ENCODE measurements at places on chromosomes 6 and 20.

- no peak for DNase-seq
Measured at GRCh38 chr6:138815797-138816528, 20.1 kb downstream of the ECT2L start.

DNA sequence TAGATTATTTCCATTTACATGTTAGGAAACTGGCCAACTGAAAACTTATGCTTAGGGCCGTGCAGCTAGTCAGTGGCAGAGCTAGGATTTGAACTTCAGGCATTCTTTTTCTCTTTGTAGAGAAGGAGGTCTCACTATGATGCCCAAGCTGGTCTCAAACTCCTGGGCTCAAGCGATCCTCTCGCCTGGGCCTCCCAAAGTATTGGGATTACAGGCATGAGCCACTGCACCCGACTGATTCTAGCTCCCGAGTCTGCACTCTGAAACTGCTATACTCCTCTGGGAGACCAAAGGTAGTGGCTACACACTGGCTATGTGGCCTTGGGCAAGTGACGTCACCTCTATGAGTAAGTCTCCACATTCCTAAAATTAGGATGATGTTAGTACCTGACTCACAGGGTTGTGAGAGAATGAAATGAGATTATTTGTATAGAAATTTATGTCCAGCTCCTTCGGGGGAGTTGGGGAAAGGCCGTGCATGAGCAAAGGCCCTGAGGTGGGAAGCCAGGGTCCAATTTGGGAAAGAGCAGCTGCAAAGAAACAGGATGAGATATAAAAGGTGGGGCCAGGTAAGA, 6.4 kb downstream of the PLTP start:
- no peak for DNase-seq

- no peak for DNase-seq
Measured at GRCh38 chr6:119594907-119595306, 245.3 kb upstream of the MAN1A1 start.

- DNase-seq = peak; percentile 88
Measured at GRCh38 chr6:9523462-9523861, 891.4 kb downstream of the TFAP2A start.

DNA sequence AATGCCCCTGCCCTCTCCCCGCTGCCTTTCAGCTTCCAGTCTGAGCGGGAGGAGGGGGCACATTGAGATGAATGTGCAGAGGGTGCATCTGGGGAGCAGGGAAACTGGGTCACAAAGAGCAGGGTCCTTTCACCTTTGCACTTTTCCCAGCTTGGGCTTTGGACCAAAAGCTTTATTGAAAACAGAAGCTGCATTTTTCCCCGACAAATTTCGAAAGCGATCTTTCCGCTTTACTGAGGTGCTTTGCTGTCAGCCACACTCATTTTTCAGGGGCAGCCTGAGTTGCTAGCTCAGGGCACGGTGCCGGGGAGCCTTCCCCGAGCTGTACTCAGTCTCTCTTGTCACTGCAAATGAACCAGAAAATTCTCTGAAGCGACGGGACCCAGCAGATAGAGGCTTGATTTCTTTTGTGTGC, 283.7 kb upstream of the SOX4 start:
- DNase-seq = no peak

DNA sequence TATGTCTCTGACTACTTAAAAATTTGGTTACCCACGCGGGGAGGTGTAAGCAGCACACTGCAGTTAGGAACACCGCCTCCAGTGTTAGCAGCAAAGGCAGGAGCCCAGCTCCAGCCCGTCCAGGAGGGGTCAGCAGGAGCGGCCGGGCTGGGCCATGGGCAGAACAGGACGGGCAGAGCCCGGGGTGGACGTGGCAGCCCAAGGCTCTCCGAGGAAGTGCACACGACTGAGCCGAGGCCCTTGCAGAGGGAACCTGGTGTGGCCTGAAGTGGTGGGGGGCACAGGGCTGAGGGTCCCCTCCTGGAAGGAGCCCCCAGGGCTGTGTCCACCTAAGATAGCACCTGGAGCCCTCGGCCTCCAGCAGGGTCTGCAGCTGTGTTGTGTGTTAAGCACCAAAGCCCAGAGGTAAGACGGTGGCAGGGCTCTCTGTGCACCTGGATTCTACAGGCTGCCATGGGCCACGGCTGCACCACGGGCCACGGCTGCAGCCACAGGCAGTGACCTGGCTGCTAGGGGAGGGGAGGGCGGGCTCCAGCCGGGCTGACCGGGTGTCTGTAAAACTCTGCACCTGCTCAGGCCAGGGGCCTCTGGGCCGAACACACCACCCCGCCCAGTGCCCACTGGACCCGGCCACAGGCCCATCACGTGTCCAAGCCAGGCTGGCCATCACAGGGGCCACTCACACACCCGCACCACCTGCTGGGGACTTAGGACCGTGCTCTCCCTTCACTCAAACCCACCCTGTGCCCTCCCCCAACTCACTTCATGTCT, 6.6 kb downstream of the SLC2A4RG start:
- DNase-seq = no peak

GRCh38 chr6:161272635-161273273, 1.1 kb downstream of the AGPAT4 start:
- no peak for DNase-seq

GRCh38 chr6:125793280-125793679, 2.5 kb downstream of the NCOA7 start:
- DNase-seq = no peak

DNA sequence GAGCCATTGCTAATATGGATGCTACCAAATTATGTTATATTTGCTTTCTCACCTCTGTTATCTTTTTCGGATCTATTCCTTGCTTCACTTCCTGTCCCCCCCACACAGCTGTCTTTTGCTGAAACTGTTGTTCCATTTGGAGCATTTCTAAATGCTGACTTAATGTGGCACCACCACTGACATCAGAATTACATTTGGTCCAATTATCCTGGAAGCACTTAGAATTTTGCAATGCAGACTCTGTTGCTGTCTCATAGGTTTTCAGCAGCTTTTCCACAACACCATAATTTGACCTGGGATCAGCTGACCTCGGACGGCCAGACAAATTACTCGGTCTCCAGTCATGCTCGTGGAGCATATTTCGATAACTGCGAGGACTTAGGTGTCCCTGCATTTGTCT, 12.8 kb downstream of the KIAA0408 start:
- DNase-seq = no peak

DNA sequence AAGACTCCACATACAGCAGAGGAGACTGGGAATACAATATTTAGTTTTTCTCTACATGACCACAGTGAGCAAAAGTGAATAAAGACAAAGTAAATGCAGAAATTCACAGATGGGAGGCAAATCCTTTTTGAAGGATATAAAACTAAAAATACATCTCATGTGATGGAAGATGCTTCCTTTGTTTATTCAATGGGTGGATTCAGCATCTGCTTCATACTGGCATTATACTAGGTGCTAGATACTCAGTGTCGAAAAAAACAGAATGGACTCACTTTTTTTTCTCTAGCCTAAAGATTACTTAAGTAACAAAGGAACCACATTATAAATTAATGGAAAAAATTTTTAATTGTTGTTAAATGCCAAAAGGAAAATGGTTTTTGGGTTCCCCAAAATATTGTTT, 216.2 kb downstream of the TRDN start:
- DNase-seq = no peak

GRCh38 chr20:33337531-33338165, 54.6 kb downstream of the BPIFB1 start:
- DNase-seq = no peak

DNA sequence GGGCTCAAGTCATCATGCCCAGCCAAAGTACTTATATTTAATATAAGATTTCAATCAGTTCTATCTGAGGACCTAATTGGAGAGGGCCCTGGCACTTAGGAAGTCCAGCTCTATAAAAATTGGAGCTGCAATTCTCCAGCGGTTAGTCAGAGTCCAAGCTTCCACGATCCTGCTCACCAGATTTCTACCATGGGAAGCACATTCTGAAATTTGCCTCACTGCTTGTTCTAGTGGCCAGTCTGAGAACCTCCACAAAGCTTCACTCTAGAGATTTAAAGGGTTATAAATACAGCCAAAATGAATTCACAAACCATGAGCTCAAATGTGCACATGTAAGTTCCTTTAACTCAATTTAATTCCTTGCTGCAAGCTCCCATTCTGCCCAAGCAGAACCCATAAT, 33.5 kb downstream of the PNLDC1 start:
- peak; percentile 55 for DNase-seq

DNA sequence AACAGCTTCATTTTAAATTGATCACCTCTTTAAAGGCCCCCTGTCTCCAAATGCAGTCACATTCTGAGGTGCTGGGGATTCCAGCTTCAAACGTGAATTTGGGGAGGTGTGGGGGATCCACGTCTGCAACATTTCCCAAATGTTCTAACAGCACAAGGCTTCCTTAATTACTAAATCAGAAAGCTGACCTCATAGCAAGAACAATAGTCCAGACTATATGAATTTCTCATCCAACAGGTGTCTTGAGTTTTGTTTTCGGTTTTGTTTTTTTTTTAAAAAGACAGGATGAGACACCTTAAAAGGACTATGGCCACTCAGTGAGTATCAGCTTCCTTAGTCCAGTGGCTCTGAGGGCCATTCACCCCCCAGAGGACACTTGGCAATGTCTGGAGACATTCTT, 11.5 kb downstream of the ATP9A start:
- DNase-seq = no peak

- no peak for DNase-seq
Measured at GRCh38 chr6:44339763-44340625, 2.5 kb upstream of the SPATS1 start.

DNA sequence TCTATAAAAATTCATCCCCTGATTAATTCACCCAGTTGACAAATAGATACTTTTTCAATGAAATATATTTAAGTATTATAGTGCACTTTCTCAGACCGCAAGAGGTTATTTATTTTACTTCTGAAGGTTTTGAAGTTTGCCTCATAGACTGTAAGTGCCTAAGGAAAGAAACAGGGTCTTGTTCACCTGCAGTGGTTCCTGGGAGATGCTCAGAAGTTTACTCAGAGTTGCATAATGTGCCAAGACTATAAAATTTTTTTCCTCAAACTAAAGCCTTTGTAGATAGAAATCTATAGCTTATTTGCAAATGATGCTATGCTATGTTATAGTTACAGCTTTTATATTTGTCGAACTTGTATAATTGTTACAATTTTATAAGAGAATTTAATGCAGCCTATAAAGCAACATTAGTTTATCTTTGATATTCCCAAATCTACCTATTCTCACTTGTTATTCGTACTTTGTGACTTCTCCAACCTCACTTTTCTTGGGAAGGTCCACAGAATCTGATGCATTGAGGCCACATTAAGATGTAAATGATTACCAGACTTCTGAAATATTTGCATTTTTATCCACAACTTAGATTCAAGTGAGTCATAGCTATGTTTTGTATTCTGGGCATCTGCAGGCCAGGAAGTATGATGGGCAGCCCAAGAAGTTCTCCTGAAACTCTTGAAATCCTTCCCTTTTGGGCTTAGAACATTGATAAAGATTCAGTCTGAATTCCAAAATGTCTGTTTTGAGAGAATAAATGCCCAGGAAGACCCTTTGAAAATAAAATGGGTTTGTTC, 35.7 kb downstream of the KCNQ5 start:
- no peak for DNase-seq

- DNase-seq = no peak
Measured at GRCh38 chr20:32205110-32205842, 2.3 kb downstream of the PLAGL2 start.

- DNase-seq = peak; percentile 15
Measured at GRCh38 chr20:47370850-47371782, 14.6 kb upstream of the ZMYND8 start.

DNA sequence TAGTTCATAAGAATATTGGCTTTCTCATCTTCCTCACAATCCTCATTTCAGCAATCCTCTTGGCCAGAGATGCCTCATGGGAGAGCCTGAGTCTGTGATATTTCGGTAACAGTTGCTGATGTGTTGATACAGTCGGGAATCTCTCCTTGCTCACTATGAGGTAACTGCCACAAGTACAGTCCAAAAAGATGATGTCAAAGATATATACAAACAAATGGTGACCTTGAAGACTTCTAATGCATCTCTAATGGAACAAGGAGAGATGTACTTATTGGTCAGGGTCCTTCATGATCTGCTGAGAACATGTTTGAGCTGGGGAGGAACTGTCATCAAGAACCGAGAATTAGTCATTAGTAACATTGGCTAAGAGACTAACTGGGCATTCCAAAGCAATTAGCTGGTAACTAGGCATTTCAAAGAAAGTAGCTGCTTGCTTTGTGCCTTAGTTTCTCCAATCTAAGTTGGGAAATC, 56.1 kb downstream of the FILIP1 start:
- no peak for DNase-seq

DNA sequence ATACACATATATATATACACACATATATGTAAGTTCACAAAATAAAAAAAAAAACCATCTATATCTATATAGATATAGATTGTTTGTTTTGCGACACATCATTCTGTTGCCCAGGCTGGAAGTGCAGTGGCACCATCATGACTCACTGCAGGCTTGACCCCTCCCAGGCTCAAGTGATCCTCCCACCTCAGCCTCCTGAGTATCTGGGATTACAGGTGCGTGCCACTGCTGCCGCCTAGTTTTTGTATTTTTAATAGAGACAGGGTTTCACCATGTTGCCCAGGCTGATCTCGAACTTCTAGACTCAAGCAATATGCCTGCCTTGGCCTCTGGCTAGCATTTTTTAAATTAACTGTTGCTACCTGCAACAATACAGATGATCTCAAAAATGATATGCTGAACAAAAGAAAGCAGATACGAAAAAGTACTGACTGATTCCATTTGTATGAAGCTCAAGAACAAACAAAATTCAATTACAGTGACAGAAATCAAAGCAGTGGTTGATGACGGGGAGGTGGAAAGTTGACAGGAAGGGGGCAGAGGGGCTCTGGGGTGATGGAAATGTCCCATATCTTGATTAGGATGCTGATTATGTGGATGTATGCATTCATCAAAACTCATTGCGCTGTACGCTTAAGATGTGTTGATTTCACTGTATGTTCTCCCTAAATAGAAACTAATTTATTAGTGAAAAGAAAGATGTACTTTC, 49.6 kb downstream of the ATXN1 start:
- no peak for DNase-seq

DNA sequence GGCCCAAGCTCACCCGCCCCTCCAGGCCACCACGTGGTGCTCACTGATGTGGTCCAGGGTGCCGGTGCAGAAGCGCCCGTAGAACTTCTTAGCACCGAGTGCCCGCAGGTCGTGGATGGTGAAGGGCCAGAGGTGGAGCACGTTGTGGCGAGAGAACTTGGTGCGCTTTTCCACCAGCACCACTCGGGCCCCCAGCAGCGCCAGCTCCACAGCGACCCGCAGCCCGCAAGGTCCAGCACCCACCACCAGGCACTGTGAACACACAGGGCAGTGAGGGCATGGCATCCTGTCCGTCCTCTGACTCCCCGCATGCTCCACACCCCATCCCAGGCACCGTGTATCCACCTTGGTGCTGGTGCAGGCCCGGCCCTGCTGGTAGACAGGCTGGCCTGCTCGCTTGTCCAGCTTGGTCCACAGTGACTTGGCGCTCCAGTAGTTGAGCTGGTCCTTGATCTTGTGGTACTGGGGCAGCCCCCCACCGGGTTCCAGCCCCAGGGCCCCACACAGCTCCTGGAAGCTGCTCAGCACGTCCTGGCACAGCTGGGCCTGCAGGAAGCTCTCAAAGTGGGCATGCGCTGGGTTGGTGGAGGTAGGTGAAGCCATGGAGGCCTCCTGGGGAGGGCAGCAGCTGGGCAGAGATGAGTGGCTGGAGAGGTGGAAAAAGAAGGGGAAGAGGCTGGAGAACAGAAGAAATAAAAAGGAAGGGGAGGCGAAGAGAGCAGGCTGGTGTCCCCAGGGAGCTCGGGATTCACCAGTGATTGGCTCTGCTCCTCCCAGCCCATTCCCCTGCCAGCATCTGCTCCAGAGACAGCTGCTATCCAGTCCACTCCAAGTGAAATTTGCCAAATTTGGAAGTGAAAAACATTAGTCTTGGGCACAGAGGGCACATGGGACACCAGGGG, 1.7 kb downstream of the MICAL1 start:
- no peak for DNase-seq

GRCh38 chr6:165831812-165832510, 168.9 kb upstream of the PDE10A start:
- DNase-seq = no peak
